ENCODE measurements at places on chromosomes 2 and 18.
A peak's percentile ranks its signal among the peaks of the same experiment; 100 is the strongest.

- DNase-seq: no peak
These were observed 19.8 kb downstream of the PIKFYVE start for GRCh38 chr2:208285853-208286252.

DNA sequence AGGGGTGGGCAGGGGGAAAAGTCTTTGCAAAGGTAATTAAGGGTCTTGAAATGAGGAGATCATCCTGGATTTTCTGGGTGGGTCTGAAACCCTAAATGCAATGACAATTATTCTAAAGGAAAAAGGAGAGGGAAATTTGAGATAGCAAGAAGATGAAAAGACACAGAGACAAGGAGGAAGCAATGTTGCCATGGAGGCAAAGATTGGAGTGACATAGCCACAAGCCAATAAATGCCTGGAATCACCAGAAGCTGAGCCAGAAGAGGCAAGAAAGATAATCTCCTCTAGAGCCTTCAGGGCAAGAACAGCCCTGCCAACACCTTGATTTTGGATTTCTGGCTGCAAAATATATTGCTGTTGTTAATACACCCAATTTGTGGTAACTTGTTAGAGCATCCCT lies 1246.3 kb upstream of the PIK3C3 start:
- DNase-seq: no peak

- DNase-seq: no peak
These were observed 85.2 kb upstream of the RPE start for GRCh38 chr2:209917154-209917771.

DNA sequence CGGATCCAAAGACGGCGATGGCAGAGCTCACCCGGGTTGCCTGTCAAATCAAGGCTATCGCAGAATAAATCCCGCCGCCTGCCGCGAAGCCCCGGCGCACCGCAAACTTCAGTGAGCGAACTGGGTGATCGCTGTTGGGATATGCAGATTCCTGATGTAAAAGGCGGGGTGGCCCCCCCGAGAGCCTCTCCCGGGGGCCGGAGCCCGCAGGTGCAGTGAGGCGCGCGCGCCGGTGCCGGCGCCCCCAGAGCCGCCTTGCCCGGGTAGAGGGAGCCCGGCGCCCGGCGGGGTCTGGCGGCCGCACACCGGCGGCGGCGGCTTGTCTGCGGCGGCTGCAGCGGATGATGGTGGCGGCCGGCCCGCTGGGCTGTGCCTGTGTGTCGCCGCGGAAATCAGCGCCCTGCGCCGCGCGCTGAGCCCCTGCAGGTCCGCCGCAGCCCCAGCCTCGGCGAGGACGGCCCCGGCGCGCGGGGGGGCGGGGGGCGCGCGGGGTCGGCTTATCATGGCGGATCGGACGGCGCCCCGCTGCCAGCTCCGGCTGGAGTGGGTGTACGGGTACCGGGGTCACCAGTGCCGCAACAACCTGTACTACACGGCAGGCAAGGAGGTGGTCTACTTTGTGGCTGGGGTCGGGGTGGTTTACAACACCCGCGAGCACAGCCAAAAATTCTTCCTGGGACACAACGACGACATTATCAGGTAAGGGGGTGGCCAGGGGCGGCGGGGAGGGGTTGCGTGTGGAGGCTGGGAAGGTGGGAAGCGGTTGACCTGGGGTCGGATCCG lies 1.3 kb downstream of the EML6 start:
- DNase-seq: peak; percentile 39

GRCh38 chr2:233301811-233302210 lies 5.8 kb upstream of the SAG start:
- DNase-seq: no peak

DNA sequence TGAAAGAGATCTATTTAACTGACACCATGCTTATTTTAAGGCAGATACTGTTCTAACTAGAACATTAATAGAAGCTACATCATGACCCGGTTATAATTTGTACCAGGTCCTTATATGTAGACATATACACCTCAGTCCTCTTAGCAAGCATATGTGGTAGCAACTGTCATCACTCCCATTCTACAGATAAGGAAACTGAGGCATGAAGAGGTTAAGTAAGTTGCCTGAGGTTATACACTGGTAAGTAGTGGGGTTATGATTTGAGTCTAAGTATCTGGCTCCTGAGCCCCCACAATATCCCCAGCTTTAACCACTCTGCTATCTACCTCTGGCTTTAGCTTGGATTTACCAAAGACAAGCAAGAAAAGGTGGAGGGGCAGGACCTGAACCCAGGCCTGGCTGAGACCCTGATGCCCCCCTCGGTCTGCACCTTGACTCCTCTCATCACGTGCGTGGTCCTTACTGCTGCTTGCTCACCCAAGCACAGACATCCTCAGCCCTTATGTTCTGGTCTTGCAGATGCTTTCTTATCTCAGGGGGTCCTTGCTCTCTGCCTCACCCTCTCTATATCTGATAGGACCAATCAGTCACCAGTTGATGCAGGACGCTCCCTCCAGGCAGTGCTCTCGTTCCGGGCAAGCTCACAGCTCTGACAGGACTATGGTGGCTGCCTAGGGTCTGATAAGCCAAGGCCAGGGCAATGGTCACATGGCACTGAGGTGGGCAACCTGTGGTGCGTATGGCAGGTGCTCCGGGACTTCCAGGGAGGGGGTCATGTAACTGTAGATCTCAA lies 4.0 kb downstream of the DYSF start:
- DNase-seq: no peak

DNA sequence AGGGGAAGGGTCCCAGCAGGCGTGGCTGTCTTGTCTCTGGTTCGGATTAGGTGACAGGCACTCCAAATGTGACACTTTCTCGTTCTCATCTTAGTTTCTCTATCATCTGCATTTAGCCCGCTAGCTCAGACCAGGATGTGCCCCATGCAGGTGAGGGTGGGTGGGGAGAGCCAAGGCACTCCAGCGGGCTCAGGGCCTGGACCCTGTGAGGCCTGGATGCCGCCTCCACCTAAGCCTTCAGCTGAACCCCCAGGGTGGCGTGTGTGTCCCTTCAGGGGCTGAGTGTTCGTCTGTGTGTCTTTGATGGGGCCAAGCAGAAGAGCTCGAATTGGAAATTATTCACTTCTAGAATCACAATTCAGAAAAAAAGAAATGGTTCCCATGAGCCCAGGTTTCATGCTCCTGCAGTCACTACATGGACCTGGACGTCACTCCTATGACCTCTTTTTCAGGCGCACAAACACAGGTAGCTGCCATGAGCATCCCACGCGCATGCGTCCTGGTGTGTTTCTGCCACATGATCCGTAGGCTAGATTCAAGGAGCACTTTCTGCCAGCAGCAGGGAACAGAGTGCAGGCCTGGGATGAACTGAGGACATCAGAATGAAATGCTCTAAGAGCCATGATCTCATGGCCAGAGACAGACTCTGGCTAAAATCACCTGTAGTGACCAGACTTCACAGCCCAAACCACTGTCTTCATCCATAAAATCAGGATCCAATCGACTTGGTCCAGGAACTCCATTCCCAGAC lies 25.8 kb downstream of the CIDEA start:
- DNase-seq: no peak

- DNase-seq: no peak
These were observed 175.5 kb downstream of the ZNF407 start for GRCh38 chr18:74773171-74773624.

DNA sequence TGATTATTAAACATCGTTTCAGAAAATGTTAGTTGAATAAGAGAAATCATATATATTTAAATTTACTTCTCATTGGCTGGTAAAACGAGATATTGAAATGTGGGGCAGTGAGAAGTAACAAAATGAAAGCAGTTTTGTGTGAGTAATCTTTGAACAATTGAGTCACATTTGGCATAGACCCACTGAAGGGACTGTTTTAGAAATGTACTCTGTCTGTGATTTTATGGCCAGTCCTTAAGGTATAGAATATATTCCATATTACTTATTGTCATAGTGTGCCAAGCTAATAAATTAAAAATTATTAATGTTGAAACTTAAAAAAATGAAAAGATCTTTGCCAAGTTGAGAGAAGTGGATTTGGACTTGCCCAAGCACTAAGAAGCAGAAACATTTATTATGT lies 222.4 kb upstream of the COL3A1 start:
- no peak for DNase-seq

- no peak for DNase-seq
These were observed 14.0 kb downstream of the INPP5D start for GRCh38 chr2:233074106-233074505.

DNA sequence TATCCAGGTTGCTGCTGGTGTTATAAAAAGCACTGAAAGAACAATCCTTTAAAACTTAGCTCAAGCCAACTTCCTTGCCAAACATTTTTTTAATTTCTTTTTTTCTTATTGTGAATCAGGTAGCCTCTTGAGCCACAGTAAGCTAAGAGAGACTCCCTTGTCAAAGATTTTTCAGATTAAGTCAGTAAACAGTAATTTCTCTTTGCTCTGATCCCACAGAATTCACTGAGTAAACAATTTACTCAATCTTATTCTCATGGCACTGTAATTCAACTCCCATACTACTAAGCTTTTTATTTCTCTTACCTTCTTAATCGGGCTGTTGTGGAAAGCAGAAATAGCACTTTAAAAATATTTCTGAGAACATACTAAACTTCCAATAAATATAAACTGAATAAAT lies 82.7 kb downstream of the C2orf74 start:
- DNase-seq: no peak

- DNase-seq: no peak
These were observed 59.6 kb downstream of the ZNF516 start for GRCh38 chr18:76435316-76435989.

GRCh38 chr18:45054636-45055035 lies 373.9 kb downstream of the SETBP1 start:
- DNase-seq: no peak

- DNase-seq: no peak
These were observed 65.4 kb downstream of the CRACDL start for GRCh38 chr2:98870516-98871158.

GRCh38 chr18:61402726-61403125 lies 69.5 kb downstream of the CDH20 start:
- DNase-seq: no peak

DNA sequence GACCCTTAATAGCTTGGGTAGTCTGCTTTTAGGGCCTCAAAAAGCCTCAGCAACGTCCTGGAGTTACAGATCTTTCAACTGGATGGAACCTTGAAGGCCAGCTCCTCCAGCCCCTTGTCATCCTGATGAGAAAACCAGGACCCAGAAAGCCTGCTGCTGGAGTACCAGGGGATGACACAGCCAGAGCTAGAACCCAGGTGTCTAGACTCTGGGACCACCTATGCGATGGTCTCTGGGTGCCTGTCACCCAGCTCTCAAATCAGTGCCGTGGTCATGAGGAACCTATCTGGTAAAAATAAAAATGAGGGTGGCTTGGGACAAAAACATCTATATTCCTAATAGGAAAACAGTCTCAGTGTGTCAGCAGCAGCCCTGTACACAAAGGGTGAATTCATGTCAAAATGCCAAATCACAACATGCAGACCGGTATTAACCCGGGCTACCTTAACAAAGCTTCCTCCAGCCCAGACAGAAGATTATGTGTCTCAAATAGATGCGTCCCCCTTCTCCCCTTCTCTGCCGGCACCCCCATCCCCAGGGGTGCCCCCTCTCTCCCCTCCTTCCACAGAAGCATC lies 28.5 kb downstream of the SMAD7 start:
- no peak for DNase-seq

DNA sequence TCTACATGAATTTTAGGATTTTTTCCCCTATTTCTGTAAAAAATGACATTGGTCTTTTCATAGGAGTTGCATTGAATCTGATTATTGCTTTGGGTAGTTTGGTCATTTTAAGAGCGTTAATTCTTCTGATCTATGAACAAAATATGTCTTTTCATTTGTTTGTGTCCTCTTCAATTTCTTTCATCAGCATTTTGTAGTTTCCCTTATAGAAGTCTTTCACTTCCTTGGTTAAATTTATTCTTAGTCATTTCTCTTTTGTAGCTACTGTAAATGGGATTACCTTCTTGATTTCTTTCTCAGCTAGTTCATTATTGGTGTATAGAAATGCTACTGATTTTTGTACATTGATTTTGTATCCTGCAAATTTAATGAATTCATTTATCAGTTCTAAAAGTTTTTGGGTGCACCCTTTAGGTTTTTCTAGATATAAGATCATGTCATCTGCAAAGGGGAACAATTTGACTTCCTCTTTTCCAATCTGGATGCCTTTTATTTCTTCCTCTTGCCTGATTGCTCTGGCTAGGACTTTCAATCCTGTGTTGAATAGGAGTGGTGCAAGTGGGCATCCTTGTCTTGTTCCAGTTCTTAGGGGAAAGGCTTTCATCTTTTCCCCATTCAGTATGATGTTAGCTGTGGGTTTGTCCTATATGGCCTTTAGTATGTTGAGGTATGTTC lies 36.6 kb upstream of the AAK1 start:
- DNase-seq: no peak

DNA sequence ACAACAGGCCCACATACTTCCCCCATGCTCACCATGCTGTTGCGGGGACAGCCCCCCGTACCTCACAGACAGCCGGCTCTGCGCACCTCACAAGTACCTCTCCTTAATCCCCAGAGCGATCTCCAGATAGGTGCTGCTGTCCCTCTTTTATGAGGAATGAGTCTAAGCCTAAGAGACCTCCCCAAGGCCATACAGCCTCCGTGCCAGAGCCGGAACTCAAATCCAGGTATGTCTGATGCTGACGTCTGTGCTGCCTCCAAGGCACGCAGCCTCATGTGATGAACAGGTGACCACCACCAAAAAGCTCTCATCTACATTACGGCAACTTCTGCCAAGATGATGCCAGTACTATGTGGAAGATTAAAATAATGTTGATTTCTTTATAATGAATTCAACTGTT lies 85.2 kb downstream of the EIPR1 start:
- DNase-seq: no peak

DNA sequence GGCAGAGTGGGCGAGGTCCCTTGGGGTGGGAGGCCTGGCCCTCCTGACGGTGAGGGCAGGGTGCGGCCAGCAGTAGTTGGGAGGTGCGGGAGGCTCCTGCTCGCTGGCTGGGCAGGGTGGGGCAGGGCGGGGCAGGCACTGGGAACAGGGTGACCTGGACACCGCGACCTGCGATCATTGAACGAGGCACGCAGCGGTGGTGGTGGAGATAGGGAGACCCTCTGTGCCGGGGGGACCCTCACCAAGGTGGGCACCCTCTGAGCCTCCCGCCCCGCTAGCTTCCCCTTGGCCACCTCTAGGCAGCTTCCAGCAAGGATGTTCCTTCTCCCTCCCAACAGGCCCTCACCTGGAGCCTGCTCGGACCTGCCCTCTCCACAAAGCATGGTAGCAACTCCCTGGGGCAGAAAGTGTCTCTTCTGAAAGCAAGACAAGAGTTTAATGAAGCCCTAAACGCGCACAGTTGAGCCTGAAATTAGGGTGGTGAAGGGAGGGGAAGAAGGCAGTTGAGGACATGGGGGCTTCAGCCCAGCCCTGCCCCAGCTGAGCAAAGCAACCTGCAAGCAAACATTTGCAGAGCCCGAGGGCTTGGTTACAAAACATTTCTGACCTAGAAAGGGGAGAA lies 15.4 kb upstream of the FOSL2 start:
- no peak for DNase-seq

DNA sequence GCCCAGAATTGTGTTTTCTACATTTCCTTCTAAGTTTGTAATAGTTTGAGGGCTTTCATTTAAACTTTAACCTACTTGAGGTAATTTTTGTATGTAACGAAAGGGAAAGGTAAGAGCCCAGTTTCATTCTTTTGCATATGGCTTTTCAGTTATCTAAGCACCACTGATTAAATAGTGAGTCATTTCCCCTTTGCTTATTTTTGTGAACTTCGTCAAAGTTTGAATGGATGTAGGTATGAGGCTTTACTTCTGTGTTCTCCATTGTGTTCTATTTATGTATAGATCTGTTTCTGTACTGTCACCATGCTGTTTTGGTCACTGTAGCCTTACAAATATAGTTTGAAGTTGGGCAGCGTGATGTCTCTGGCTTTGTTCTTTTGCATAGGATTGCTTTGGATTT lies 944.8 kb upstream of the CNTNAP5 start:
- no peak for DNase-seq
